ENCODE measurements at places on chromosomes 11 and 22.
A peak's percentile ranks its signal among the peaks of the same experiment; 100 is the strongest.

GRCh38 chr11:79472819-79473529 lies 32.1 kb upstream of the TENM4 start:
- DNase-seq = no peak

DNA sequence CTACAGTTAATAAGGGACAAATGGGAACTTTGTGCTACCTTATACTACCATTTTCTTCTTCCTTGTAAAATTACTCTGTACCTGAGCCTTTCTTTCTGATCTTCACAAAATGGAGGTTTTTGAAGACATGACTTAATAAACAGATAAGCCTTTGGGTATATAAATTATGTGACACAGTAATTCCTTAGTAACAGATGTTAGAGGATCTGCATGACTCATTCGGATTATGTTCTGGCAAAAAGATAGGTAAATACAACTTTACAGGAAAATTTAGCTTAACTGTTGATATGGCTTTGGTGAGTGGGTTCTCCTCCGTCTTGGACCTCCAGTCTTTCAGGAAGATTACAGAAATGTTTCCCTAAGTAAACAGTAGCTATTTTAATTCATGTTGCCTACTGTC lies 61.8 kb downstream of the BID start:
- no peak for DNase-seq

DNA sequence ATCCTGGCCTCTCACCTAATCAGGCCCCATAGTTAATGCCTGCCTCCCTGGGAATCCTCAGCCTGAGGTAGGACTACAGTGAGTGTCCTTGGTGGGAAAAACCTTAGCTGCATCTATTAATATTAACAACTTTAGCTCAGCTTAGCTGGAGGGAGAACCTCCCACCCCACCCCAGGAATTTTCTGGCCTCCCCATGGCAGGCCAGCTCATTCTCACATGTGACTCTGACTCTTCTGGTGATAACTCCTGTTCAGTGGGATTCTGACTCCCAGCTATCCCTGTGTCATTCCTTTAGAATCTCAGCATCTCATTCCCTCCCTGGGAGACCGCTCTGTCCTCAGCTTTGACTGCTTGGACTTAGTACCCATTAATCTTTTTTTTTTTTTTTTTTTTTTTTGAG lies 14.5 kb downstream of the ART5 start:
- DNase-seq = no peak

GRCh38 chr11:12489246-12489772 lies 111.9 kb downstream of the PARVA start:
- DNase-seq = no peak

- no peak for DNase-seq
Observed at GRCh38 chr11:128045094-128045725, 542.1 kb downstream of the ETS1 start.

DNA sequence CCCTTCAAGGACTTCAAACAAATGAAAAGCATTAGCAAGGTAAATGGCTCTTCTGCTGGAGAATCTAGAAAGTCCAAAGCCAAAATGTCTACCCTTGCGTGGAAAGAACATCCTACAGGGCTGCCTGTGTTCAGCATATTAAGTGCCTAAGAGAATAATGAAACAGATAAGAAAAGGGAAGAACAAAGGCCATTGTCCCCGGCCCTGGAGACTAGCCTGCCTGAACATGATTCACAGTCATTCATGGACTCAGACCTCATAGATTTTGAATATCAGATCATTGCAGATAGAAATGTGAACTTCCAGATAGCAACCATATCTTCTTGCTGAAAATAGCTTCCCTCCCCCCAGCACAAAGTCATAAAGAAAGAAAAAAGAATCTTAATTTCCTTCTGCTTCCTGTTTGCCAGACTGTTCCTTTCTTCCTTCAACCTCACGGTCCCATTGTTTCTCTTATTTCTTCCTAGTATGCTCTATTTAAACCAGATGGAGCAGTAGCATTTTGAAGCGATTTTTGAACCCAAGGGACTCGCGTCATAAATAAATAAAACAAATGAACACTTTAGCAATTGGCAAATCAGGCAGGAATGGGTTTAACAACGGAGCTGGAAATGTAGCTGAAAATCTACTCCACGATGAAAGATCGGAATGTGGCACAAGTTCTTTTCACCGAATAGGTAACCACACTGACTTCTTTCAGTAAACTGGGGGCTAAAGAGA lies 408.2 kb upstream of the CCDC90B start:
- no peak for DNase-seq

DNA sequence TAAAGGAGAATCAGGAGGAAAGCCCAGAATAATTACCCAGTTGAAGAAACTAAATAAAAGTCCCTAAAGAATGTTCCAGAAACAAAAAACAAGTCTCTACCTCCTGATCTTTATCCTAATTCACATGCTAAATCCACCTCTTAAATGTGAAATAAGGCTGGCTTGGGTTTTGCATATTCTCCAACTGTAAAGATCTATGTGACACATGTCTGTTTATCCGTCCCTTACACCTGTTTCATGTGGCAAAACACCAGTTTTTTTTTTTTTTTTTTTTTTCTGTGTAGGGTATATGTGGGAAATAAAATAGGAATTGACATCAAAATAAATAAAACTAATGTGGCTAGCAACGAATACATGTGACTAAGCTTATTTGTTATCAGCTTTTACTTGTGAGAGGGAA lies 70.5 kb downstream of the NARS2 start:
- DNase-seq = no peak

DNA sequence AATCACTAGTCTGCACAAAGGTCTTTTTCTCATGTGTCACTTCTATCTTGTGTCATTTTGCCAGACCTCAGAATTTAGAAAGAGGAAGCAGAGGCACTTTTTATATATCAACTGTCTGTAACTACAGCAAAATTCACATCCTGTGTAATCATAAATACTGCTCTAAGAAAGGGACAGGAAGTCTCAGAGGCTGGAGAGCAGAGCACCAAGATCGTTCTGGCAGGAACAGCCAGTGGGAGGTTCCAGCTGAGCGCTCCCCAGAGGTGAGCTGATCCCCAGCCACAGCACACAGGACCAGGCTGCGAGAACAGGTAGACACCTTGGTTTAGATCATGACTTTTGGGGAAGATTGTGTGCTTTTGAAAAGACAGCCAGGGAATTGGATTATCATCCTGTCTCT lies at the start of gene MS4A7:
TSS of gene MS4A7 (plus strand) at position 179 of the 400 bp plus-strand sequence. CDS start 4,610 bp downstream, outside the sequence.
- DNase-seq = no peak

DNA sequence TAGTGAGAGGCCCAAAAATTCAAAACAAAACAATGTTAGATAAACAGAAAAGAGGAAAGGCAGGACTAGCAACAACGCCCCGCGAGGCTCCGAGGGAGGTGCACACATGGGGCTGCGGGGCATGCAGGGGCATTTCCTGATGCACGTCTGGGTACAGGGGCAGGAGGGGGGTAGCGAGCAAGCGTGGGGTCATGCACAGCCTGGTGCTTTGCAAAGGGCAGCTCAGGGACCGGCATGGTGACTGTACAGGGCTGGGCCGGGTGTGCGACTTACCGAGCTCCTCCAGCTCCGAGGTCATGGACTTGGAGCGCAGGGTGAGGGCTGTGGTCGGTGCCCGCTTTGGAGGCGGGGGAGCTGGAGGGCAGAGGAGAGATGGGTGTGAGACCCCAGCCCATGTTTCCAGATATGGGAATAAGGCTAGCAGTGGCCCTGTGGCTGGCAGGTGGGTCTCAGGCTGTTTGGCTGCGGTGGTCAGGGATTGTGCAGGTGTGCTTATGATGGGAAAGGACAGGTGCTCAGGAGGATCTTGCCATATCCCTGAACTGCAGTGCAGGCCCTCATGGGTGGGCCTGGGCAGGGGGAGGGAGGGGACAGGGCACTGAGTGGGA lies 103.7 kb downstream of the CTTN start:
- no peak for DNase-seq

GRCh38 chr11:83292709-83293456 lies 6.7 kb upstream of the CCDC90B start:
- peak; percentile 22 for DNase-seq

GRCh38 chr11:2136952-2137201 lies 2.3 kb downstream of the IGF2 start:
- no peak for DNase-seq

DNA sequence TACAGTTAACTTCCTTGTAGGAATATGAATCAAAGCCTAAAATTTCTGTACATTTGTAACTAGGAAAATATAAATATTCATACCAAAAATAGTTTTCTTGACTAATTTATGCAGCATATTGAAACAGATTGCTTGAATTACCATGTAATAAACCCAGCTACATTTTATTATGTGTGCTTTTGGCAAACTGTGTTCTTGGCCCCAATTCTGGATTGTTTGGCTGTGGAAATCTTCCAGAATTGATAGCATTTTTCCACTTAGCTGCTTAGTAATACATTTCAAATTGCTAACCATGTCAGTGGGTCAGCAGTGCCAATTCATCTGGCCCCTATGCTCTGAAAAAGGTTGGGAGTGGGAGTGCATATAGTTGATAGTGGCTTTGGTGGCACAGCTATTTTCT lies 32.3 kb downstream of the PDHX start:
- DNase-seq = no peak

DNA sequence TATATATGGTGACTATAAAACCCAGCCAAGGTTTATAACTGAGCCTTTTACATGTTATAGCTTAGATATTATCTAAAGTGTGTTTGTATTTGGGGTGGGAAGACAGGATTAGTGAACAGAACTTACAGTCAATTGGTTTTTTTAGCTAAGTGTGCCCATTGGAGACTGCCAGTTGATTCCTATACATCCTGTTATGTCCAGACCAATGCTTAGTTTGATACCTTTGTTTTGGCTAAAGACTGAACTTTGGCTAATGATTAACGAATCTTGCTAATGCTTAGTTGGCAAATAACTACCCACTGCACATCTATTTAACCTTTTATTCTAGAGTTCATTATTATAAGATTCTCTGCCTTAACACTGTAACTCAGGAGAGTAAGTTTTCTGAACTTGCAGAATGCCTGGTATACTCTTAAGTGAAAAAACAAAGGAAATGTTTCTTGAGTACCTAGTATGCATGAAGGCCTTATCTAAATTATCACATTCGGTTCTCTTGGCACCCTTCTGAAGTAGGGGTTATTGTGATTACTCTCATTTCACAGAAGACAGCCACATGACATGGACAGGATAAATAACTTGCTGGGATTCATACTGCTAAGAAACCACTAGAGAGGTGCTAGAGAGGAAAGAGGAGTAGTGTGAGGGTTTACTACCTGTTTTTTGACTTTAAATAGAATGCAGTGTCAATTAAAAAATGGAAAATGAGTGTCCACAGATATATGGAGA lies 54.0 kb downstream of the KREMEN1 start:
- no peak for DNase-seq

DNA sequence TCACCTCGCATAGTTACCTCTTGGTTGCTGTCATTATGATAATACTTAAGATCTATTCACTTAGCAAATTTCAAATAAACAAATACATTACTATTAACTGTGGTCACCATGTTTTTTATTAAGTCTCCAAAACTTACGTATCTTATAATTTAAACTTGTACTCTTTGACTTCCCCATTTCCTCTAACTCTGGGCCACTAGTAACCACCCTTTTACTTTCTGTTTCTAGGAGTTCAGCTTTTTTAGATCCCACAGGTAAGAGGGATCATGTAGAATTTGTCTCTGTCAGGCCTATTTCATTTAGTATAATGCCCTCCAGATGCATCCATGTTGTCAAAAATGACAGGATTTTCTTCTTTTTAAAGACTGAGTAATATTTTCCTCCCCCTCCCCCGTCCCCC lies 212.4 kb upstream of the C11orf87 start:
- no peak for DNase-seq

DNA sequence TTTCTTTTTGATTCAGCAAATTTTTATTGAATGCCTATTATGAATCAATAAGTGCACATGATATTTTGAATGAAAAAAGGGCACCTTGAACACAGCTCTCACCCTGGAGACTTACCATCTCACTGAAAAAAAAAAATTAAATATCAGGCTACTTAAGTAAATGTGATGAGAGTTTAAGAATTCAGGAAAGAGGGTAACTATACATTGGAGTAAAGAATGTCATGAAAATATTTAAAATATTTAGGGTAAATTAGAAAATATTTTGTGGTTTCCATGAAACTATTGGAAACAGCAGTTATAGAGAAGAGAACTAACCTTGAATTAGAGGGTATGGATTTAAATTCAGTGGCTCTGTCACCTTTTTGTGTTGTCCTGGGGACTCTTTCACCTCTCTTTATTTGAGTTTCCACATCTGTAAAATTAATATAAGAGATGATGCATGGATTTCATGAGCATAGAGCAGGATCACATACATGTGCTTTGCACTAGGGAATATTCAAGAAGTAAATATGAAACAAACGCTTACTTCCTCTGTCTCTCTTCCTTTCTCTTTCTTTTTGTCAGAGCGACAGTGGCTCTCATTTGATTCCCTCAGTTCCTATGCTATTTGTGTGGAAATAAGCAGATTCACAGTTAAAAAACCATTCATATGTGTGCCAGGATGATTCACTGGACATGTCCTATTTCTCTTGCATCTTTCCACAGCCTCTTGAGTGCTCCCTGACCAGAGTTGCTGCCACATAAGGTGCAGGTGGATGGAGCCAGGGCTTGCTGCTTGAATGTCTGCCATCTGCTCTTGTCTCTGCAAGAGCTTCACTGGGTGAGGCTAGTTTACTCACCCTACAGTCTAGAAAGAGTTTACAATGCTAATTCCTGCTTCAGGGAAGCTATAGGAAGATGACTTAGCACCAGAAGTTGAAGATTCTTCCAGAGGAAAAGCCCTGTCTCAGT lies 533.1 kb downstream of the ETS1 start:
- DNase-seq = no peak

GRCh38 chr22:21108379-21109115 lies 62.8 kb downstream of the LRRC74B start:
- DNase-seq = no peak

DNA sequence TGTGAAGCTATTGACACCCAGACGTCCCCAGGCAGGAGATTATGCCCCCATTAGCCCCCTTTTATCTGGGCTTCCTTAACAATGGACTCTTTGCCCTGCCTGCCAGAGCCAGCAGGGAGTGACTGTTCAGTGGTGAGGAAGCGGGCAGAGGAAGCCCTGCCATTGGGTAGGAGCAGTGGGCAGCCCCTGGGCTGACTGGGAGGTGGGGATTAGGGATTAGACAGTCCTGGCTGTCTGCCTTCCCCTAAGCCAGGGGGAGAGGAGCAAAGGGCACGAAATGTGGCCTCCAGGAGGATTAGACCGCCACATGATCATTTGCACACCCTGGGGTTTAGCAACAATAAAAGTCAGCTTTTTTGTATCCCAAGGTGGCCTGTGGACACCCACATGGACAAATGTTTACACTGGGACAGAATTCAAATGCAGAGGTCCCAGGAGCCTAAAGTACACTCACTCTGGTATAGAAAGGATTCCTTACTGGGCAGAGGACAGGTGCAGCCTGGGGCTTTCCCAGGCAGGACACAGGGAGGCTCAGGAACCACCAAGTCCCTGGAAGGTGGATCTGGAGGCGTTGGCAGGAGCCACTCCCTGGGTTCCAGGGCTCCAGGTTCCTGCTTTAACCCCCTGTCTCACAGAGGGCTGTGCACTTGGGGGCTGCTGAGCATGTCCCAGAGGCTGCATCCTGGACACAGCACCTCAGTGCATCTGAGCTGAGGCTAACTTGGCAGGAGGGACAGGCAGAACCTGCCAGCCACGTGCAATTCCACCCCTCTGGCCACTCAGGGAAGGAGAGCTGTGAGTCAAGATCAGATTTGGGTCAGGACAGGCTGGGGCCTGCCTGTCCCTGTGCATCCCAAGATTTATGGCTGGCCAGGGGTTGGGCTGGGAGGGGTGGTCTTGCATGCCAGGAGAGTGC lies 2.1 kb downstream of the PNPLA3 start:
- DNase-seq = no peak

- DNase-seq = no peak
Observed at GRCh38 chr22:43395086-43395695, 16.6 kb upstream of the MPPED1 start.

Data from activated T-cell treated with anti-CD3 and anti-CD28 coated beads for 24 hours (primary cell).